ENCODE measurements at places on chromosomes 13 and 19. TPM values are rescaled to one million over a fixed set of nuclear protein-coding genes. Genes with fewer than 3 reads are reported as not detected.

The PDE4A gene
- 10.6 TPM for total RNA-seq

- H3K4me1 ChIP-seq, result peaks cover 57% of the 10 kb centered on the region
- H3K27me3 ChIP-seq, result no peaks in the 10 kb centered on the region
- no peak overlapping the region for H3K27ac ChIP-seq
- no peak overlapping the region for H3K4me3 ChIP-seq
- H3K36me3 ChIP-seq, result peaks cover 12% of the 10 kb centered on the region
Measured at GRCh38 chr19:13984186-13984585, 21.9 kb downstream of the RFX1 start.

The STARD13 gene
- 0.23 TPM for total RNA-seq

DNA sequence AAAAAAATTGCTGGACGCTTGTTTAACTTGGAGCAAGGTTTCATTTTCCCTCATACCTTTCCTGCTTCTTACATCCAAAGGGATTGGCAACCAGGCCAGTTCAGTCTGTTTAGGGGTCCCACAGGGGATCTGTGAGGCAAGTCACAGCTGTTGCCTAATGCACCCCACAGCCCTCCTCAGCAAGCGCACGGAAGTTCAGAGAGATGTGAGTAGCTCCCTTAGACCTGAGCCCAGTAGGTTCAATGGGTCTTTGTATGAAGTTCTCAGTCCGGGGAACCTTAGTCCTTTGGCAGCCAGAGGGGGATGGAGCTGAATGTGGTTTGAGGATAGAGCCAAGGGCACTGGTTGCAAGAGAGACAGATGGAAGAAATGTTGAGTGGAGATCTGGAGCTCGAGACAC, 13.0 kb downstream of the SAMD4B start:
- no peak for DNase-seq
- H3K36me3 ChIP-seq, result peaks cover 27% of the 10 kb centered on the region
- H3K4me1 ChIP-seq, result peaks cover 17% of the 10 kb centered on the region
- no peak overlapping the region for H3K4me3 ChIP-seq
- no peaks in the 10 kb centered on the region for H3K27me3 ChIP-seq
- no peak overlapping the region for H3K27ac ChIP-seq

GRCh38 chr13:97005625-97006262, 11.5 kb upstream of the OXGR1 start:
- no peaks in the 10 kb centered on the region for H3K36me3 ChIP-seq
- no peak overlapping the region for H3K4me3 ChIP-seq
- no peak for DNase-seq
- peaks cover 39% of the 10 kb centered on the region for H3K27me3 ChIP-seq

DNA sequence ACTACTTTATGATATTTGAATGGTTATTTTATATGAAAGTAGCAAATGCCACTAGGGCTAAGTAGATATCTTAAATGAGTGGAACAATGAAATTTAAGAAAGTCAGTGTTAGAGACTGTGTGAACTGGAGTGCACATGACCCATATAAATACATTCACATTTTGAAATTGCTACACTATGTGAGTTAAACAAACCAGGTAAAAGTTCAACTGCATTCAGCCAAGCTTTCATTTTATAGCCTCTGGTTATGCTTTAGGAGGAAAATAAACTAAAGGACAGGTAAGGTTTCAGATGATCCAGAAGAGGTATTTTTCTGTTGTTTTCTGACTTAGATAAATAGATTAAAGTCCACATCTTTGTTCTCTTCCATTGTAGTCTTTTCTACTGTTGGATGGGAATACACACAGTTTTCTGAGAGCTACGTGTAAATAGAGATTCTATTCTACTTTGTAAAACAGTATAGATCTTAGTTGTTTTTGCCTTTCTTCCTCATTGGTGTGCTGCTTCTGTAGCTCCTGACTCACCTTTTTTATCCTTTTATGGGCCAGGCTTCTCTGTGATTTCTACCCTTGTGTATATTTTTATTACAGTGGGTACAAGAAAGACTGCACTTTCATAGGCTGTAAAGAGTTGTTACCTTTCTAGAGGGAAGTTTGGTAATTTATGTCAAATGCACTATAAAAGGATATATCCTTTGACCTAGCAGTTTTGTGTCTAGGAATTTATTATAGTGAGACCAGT, 54.6 kb upstream of the KCTD4 start:
- peak overlapping the region; percentile 16 for H3K27ac ChIP-seq
- H3K4me3 ChIP-seq, result no peak overlapping the region
- no peak for DNase-seq

GRCh38 chr13:27918918-27919658, 712 bp upstream of the PDX1 start:
- H3K4me3 ChIP-seq, result no peak overlapping the region
- H3K27me3 ChIP-seq, result peaks cover 94% of the 10 kb centered on the region
- DNase-seq, result no peak
- no peaks in the 10 kb centered on the region for H3K36me3 ChIP-seq
- peaks cover 39% of the 10 kb centered on the region for H3K4me1 ChIP-seq

DNA sequence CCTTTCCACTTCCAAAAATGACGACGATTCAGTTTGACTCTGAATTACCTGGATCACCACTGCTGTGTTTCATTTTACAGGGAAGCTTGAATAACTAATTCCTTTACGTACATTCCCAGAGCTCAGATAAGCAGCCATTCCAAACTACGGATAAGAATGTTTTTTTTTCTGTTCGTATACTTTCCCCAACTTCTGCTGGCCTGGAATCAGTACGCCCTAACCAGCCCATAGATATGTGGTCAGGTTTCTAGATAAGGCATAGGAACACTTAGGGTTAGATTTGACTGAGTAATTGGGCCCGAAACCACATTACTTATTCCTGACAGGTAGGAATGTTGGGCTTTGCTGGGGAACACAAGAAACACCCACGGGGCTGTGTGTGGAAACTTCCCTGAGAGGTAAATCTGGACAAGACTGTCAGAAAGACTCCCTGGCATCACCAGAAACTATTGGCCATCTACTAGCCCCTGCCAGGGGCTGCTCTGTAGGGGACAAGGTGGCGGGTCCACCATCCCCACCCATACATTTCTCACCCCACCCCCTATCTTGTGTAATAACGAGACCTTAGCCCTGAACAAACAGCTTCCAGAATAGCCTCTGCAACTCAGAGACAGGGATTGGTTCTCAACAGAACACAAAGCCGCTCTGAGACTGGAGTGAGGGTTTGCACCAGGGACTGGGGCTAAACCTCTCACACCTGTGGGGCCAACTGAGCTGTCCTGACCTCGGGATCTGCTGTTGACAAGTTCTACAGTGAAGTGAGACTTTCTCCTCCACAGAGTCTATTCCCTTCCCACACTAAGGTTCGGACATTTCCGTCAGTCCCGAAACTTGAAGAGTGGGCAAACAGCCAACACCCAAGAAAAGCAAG, 15.6 kb downstream of the RHPN2 start:
- H3K4me3 ChIP-seq, result no peak overlapping the region
- H3K27ac ChIP-seq, result no peak overlapping the region
- DNase-seq, result no peak
- H3K4me1 ChIP-seq, result no peaks in the 10 kb centered on the region
- H3K27me3 ChIP-seq, result no peaks in the 10 kb centered on the region
- H3K36me3 ChIP-seq, result no peaks in the 10 kb centered on the region

DNA sequence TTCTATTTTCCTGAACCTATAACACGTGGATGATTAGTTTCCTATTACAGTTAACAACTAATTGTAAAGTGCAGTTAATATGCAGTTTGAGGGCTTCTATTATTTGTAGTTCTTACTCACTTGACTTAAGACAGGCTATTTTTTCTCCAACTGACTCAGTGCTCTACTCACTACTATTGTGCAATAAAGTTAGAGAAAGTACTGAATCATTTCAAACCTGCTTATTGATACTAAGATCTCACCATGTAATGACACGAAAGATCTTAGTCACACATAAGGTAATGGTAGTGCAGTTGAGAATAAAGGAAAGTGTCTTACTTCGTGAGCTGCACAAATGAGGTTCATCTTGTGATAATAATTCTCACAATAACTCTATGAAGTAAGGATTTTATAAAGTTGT, 22.8 kb upstream of the ITM2B start:
- H3K27ac ChIP-seq, result no peak overlapping the region
- H3K4me1 ChIP-seq, result peaks cover 19% of the 10 kb centered on the region
- H3K4me3 ChIP-seq, result no peak overlapping the region
- DNase-seq, result no peak

GRCh38 chr13:43150369-43151207, 127.2 kb downstream of the DNAJC15 start:
- no peaks in the 10 kb centered on the region for H3K4me1 ChIP-seq
- no peaks in the 10 kb centered on the region for H3K36me3 ChIP-seq
- H3K4me3 ChIP-seq, result no peak overlapping the region

GRCh38 chr19:45153339-45154063, 7.3 kb downstream of the NKPD1 start:
- H3K4me3 ChIP-seq, result peak overlapping the region; percentile 47
- peaks cover 25% of the 10 kb centered on the region for H3K4me1 ChIP-seq
- H3K27ac ChIP-seq, result peak overlapping the region; percentile 34
- peak; percentile 55 for DNase-seq

GRCh38 chr13:87677496-87678371, 6.6 kb downstream of the SLITRK5 start:
- DNase-seq, result no peak
- H3K4me1 ChIP-seq, result peaks cover 18% of the 10 kb centered on the region
- no peak overlapping the region for H3K27ac ChIP-seq
- peaks cover 78% of the 10 kb centered on the region for H3K27me3 ChIP-seq

DNA sequence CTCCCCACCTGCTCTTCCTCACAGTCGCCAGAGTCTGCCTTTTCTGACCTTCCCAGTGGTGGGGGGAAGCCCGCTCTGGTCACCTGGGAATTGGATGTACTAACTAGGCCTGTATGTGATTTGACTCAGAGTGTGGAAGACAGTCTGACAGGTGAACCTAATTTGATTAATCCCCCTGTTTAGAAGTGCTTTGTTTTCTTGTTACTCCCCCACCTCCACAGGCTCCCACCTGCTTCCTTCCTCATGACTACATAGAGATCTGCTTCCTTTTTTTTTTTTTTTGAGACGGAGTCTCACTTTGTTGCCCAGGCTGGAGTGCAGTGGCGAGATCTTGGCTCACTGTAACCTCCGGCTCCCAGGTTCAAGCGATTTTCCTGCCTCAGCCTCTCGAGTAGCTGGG, 44.0 kb downstream of the COG3 start:
- peaks cover 14% of the 10 kb centered on the region for H3K36me3 ChIP-seq
- no peak for DNase-seq
- H3K27me3 ChIP-seq, result no peaks in the 10 kb centered on the region

The ZNF578 gene
- total RNA-seq, result 0.93 TPM

GRCh38 chr13:113399755-113400149, 35.8 kb upstream of the GRTP1 start:
- no peak for DNase-seq
- H3K4me1 ChIP-seq, result no peaks in the 10 kb centered on the region
- no peaks in the 10 kb centered on the region for H3K27me3 ChIP-seq
- no peak overlapping the region for H3K4me3 ChIP-seq
- H3K36me3 ChIP-seq, result no peaks in the 10 kb centered on the region
